ENCODE measurements at places on chromosomes 2 and 18. TPM values are rescaled to one million over a fixed set of nuclear protein-coding genes. Genes with fewer than 3 reads are reported as not detected.

The CYTIP gene
- 290 TPM for total RNA-seq

The UGT1A1 gene
- not detected for total RNA-seq

GRCh38 chr2:81894451-81894990 lies 1590.0 kb upstream of the LRRTM1 start:
- no peak for DNase-seq

DNA sequence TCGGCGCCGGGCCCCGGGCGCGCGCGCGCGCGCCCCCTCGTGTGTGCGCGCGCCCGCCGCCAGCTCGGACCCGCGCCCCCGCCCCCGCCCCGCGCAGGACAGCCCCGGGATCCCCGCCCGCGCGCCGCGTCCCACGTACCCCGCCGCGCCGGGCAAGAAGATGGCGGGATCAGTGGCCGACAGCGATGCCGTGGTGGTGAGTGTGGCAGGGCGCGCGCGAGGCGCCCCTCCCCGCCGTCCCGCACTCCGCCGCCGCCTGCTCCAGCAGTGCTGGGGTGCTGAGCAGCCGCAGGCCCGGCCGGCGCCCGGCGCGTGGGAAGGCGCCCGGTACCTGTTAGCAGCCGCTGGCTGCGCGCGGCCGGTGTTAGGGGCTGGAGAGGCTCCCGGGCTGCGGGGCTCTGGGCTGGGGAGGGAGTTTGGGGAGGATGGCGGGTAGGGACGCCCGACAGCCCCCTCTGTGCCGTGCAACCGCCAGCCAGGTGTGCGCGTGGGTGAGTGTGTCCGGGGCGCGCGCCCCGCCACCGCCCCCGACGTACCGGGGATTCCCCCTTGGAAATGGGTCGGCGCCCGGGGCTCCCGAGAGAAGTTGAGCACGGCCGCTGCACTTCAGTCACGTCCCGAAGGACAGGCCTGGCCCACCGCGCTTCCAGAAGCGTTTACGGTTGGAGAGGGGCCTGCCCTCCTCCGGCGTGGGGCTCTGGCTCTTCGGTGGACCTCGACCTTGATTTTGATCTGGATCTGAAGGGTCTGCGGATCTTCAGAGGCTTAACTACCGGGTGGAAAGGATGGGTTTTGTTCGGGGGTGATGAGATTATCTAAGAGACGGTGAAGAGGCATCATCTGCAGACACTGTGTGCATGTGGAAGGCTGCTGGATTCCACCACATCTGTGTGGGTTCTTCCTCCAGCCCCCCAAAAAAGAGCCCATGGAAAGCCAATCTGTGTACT lies 697 bp downstream of the LGALSL start:
- DNase-seq, result peak; percentile 48

- DNase-seq, result no peak
Observed at GRCh38 chr2:64203858-64204632, 59.8 kb upstream of the PELI1 start.

DNA sequence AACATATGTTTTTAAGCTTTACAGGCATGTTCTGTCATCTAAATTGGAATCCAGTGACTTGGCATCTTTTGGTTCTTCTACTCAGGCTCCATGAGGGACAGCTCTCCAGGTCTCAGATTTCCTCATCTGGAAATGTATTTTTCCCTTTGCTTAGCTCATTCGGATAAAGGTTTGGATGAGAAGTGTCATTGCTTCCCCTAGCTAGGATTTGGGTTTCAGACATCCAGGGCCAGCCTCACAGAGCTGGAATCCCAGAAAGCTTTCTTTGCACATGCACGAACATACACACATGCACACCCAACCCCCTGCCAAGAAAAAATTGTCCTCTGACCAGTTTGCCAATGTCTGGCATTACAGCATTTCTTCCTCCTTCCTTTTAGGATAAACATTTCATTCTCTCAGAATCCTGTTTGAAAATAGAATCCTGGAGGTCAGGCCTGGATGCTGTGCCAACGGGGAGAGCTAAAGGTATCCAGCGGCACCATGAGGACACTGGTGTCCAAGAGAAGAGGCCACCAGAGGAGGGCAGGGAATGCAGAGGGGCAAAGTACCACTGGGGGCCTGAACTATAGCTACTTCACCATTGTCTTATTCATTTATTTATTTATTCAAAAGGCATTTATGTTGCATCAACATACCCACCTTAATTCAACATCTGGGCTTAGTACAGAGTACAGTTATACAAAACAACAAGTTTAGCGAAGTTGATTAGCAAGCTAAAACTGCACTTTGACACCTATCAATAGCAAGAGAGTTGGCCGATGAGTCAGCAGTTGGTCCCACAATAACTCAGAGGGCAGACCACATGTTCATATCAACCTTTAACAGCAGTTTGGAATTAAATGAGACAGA lies 97.9 kb upstream of the ATL2 start:
- DNase-seq, result no peak

DNA sequence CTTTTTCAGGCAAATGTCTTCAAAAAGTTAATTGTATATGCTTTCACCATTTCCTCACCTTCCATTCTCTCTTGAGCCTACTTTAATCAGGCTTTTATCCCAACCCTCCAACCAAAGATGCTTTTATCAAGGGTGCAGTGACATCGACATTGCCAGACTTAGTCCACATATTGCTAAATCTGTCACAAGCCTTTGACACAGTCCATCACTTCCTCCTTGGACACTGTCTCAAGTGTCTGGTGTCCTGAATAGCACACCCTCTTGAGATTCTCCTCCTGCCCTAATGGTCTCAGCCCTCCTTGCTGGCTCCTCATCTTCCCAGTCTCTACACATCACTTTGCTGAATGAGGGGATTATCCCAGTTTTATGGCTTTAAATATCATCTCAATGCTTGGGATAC lies 147.5 kb upstream of the SLC39A10 start:
- no peak for DNase-seq

- DNase-seq, result no peak
Observed at GRCh38 chr2:127607399-127607908, 38.5 kb upstream of the GPR17 start.

DNA sequence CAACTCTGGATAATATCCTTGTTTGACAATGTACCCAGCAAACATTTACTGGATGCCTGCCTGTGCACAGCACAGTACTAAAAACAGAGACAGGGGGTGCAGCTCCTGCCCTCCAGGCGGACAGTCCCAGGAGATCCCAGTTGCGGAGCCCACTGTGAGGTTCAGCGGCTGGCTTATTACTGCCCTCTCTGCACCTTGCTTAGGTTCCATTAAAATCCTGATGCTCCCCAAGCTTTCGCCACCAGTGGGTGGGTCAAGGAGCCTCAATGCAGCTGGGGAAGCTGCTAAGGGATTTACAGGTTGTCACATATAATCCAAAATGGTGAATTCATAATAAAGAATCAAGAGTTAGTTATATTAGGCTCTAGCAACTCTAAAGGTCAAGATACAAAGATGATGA lies 38.3 kb downstream of the CRACDL start:
- no peak for DNase-seq

DNA sequence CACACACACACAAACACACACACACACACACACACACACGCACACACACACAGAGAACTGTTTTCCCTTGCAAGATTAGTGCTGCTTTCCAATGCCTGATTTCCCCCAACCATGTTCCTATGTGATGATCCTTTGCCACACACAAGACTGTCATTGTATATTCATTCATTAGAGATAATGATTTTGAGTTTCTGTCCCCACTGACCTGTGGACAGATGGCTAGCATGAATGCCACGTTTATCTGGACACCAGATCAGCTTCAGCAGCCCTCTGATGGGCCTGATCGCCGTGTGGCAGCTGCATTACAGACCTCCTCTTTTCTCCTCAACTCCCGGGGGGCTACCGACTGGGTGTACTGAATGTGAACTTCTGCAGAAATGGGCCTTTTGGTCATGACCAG lies 353.0 kb downstream of the MYCN start:
- DNase-seq, result no peak

GRCh38 chr2:147614471-147614870 lies 230.4 kb upstream of the ACVR2A start:
- DNase-seq, result no peak

GRCh38 chr2:15169326-15170069 lies 391.6 kb downstream of the NBAS start:
- no peak for DNase-seq

DNA sequence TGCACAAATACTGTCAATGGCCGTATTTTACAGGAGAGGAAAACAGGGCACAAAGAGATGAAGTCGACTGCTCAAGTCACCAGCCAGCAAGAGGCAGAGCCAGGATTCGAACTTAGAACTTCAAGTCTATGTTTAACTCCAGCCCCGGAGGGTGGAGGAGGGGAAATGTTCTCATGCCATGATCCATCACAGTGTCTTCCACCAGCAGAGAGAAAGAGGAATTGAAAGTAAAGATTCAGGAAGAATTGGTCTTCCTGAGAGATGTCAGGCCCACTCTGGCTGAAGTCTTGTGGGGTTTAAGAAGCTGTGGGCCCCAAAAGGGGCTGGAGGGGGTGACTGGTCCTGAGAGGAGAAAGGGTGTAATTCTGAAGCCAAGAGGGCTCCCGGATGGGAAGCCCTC lies 260.0 kb downstream of the TNS1 start:
- no peak for DNase-seq

GRCh38 chr2:131038258-131039100 lies 54.8 kb downstream of the FAM168B start:
- DNase-seq, result no peak

DNA sequence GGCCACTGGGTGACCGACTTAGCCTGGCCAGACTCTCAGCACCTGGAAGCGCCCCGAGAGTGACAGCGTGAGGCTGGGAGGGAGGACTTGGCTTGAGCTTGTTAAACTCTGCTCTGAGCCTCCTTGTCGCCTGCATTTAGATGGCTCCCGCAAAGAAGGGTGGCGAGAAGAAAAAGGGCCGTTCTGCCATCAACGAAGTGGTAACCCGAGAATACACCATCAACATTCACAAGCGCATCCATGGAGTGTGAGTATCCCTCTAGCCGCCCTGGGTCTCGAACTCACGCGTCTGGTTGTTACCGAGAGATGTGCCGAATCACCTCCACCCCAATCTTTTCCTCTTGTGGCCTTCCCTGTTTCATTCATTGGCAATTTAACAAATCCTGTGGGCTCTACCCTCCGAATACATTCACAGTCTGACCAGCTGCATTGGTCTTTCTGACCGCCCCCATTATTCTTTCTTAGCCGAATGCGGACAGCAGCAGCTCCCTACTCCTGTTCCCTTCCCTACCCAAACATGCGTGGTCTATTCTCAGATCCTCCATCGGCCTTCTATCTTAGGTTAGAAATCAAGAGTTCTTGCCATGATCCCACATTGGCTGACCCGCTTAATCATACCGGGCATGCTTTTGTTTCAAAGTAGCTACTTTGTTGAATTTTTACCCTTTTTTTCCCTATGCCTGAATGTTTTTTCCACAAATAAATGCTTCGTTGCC lies 631 bp downstream of the RPL31 start:
- DNase-seq, result no peak

DNA sequence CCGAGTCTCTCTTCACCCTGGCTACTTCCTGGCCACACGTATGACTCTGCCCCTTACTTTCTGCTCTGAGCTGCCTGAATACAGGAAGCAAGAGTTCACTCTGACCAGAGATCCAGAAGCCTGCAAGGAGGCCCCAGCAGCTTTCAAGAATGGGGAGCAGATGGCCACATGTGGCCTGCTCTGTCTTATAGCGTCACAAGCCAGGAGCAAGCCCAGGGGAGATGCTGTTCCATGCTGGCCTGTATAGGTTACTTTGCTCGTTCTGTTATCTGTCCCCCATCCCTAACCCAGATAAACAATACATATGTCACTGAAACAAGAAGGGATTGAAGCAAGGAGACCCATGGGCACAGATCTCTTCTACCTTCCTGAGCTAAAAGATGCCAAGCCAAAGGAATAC lies 4.3 kb downstream of the PNKD start:
- DNase-seq, result no peak

DNA sequence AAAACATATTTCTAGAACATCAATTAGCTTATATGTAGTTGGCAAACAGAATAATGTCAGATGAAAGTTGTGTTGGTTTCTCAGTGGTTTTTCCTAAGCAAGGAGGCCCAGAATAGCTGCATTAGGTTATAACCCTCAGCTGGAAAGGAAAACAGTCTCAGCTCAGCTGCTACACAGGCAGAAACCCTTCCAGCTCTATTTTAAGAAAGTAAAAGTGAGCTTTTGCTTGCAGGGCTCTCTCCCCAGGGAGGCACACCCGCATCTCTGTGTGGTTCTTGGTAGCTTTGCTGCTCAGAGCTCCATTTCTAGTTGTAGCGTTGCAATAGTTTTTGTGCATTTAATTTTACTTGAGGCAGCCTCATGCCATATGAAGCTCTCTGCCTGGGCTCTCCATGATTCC lies 54.6 kb downstream of the PIKFYVE start:
- no peak for DNase-seq

- DNase-seq, result no peak
Observed at GRCh38 chr2:207240649-207241048, 74.9 kb upstream of the KLF7 start.

- no peak for DNase-seq
Observed at GRCh38 chr2:118769707-118770400, 77.6 kb downstream of the EN1 start.

DNA sequence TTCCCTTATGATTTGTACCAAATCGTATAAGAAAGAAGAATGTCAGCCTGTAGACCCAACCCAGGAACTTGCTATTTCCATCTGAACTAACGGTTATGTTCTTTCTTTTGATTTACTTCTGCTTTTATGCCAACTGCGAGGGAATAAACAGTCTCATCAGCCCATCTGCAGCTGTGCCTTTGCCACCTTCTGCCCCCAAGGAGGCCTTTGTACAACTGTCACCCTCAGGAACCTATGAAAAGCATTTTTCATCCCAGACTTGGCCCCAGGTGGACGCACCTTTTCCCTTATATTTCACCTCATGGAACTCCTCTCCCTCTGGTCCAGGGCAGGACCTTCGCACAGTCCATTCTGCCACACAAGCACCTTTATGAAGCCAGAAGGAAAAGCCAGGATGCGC lies 109.8 kb downstream of the AOX1 start:
- no peak for DNase-seq

DNA sequence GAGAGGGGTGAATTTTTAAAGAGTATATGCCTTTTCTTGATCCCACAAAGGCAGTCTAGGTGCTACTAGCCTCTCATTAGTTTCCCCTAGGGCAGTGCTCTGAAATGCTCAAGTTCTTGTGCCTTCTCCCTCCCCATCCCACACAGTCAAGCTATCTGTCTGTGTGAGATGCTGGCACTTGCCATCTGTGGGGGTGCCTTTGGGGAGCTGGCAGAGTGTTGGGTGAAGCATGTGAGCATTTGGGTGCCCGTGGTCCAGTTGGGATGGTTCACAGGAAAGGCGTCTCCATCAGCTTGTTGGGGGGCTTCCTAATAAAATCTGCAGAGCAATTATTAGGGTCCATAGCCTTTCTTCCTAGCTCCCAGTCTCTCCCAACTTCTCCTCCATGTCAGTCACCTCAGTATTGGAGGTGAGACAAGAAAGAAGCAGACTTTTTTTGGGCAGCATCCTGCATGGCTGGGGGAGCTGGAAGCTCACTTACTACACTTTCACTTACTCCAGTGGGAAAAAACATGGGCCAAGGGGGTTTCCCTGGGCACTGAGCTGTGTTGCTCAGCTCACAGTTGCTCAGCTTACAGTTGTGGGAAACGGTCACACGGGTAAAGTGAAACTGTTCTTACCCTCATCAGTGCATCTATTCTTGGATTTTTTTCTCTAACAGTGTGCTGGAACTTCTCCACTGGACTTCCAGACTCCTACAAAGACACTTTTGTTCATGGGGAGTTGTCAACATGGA lies 29.3 kb downstream of the COLEC11 start:
- DNase-seq, result no peak
